ENCODE measurements at places on chromosomes 12 and 14.

DNA sequence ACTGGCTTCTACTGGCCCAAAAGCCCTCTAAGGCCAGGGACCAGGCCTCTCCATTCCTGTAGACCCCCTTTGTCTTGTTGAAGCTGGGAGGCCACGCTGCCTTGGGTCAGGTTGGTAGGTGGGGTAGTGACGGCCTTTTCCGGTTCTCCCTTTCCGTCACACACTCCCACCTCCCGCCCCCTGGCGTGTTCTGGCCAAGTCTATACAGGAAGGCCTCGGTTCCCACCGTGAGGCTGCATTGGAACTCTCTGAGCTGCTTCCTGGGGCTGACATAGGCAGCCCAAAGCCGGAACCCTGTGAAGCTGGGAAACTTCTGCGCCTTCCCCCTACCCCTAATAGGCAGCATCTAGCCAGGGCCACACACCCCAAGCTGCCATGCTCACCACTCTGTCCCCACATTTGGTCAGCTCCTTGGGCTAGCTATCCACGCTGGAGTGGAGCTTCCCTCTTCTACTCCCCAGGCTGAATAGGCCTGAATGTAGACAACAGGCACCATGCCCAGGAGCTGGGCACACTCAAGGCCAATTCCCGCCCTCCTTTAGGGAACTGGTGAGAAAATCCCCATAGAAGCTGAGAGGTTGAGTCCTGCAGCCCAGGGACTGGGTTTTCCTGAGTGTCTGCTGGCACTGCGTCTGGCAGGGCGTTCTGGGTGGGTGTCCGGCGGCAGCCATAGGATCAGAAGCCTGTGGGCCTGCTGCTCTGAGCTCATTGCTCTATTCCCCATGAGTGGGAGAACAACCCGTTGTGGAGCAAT lies 35.7 kb downstream of the RIN3 start:
- no peak for DNase-seq

DNA sequence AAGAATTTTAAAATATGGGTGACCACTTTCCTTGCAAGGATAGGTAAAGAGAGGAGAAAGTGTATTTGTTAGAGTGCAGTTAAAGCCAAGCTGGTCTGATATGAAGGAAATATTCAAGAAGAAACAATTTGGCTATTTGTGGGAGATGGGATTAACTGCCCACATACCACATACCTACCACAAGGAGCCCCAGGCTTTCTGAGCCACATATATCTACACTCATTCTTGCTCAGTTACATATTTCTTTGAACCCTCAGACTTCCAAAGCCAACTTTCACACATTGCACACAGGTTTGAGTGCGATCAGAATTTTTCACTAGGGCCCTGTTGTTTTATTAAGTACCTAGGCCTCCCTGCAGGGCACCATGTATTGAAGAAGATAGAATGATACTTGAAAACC lies 330.2 kb downstream of the ZFP36L1 start:
- no peak for DNase-seq

DNA sequence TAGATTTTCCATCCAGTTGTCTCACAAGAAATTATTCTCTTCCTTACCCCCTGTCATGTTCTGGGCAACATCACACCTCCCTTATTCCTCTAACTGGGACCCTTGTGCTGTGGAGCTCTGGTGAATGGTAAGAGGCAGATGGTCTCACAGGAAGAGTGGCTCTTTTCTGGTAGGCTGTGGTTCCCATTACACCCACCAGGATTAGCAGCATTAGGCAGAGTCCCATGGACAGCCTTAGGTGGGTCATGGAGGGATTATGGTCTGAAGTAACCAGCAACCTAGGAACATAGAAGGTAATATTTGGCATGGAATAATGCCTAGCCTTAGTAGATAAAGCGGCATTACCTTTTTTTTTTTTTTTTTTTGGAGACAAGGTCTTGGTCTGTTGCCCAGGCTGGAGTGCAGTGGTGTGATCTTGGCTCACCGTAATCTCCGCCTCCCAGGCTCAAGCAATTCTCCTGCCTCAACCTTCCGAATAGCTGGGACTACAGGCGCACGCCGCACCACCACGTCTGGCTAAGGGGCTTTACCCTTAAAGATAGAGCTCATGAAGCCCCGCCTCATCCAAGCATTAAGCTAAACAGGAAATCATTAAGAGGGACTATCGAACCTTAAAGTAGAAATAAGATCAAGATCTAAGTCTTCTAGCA lies 4.0 kb downstream of the C14orf119 start:
- DNase-seq, result peak; percentile 60

GRCh38 chr12:5033883-5034282 lies 9.8 kb upstream of the KCNA5 start:
- no peak for DNase-seq

GRCh38 chr12:55997535-55997859 lies 421 bp downstream of the SUOX start:
- DNase-seq, result no peak

DNA sequence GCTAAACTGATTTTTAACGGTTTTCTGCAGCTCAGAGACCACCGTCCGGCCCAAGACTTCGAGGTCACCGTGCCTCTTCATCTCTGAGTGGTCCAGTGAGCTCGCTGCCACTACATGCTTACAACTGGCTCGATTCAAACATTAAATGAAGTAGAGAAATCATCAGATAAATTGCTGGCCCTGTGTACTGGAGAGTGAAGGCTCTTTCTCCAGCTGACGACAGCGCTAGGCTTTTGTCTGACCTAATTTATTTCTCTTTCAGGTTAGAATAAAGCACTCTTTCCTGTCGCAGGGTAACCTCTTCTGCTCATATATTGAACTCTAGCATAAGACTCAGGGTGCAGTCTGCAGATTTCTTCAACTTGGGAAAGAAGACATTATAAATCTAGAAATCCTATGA lies 6.4 kb downstream of the BCL11B start:
- no peak for DNase-seq

GRCh38 chr12:55862286-55862685 lies 19.6 kb upstream of the MMP19 start:
- DNase-seq, result no peak

- no peak for DNase-seq
Observed at GRCh38 chr12:47094804-47095203, 15.0 kb upstream of the AMIGO2 start.

- DNase-seq, result no peak
Observed at GRCh38 chr12:124856132-124856841, 7.4 kb downstream of the SCARB1 start.

- DNase-seq, result no peak
Observed at GRCh38 chr14:103427485-103428443, 42.5 kb downstream of the MARK3 start.

- no peak for DNase-seq
Observed at GRCh38 chr12:124555168-124556073, 12.0 kb downstream of the NCOR2 start.

GRCh38 chr12:61385771-61386170 lies 874.4 kb upstream of the USP15 start:
- no peak for DNase-seq

DNA sequence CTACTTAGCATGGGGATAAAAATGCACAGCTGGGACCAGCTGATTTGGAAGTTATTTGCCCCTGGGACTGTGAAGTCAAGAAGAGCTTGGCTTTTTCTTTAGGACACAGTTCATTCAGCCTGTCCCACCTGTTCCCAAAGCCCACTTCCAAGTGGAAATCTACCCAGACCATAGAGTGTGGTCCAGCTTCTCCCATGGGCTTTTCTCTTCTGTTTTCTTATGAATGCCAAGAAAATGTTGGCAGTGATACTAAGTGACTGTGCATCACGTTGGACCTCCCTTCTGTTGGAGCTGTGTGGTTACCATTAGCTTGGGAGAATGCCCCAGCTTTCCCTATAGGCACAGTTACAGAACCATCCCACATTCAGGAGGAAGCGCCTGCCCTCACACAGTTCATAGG lies 89.4 kb downstream of the NT5DC3 start:
- no peak for DNase-seq

- DNase-seq, result no peak
Observed at GRCh38 chr12:52949413-52950331, 754 bp downstream of the KRT18 start.

GRCh38 chr14:103393676-103394626 lies 8.7 kb downstream of the MARK3 start:
- no peak for DNase-seq

DNA sequence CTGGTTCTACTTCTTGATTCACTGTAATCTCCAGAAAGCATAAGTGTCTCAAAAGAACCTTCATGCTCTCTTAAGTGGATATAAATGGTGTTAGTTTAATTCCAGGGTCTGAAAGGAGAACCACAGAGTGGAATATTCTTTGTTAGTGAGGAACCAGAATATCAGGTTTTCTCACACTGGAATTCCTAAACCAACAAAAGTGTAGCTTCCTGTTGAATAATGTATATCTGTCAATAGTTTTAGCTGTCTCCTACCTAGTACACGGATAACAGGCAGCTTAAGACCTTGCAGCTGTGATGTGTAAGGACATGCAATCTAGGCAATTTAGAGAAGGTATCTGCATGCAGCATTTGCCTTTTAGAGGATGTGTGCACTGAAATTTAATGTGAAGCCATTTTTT lies 24.0 kb downstream of the LRIG3 start:
- DNase-seq, result no peak

DNA sequence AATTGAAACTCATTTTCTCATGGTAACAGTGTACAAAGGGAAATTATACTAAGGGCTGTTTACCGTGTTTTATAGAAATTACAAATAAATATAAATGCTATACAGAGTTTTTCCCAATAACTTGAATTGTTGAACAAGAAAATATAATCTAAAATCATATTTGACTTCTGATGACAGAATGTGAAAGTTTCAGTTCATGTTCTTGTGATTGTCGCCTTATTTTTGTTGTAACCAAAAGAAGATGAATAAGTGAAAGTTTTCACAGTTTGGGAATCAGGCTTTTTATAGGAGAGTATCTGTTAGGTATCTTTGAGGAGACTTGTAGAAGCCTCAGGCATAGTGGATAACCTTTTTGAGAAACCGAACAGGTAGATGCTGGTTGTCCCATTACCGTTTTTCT lies 28.1 kb downstream of the ANO6 start:
- DNase-seq, result no peak

DNA sequence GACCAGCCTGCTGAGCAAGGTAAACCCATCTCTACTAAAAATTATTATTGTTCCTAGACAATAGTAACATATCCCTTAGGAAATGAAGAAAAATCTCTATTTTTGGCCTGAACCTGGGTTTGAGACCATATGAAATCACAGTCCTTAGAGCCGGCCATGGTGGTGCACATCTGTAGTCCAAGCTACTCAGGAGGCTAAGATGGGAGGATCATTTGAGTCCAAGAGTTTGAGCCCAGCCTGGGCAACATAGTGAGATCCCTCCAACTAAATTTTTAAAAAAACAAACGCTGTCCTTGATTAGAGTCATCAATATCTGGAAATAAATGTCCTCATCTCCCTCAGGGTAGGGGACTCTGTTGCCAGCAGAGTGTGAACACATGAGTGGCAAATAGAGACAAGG lies 34.6 kb downstream of the RPS29 start:
- no peak for DNase-seq

DNA sequence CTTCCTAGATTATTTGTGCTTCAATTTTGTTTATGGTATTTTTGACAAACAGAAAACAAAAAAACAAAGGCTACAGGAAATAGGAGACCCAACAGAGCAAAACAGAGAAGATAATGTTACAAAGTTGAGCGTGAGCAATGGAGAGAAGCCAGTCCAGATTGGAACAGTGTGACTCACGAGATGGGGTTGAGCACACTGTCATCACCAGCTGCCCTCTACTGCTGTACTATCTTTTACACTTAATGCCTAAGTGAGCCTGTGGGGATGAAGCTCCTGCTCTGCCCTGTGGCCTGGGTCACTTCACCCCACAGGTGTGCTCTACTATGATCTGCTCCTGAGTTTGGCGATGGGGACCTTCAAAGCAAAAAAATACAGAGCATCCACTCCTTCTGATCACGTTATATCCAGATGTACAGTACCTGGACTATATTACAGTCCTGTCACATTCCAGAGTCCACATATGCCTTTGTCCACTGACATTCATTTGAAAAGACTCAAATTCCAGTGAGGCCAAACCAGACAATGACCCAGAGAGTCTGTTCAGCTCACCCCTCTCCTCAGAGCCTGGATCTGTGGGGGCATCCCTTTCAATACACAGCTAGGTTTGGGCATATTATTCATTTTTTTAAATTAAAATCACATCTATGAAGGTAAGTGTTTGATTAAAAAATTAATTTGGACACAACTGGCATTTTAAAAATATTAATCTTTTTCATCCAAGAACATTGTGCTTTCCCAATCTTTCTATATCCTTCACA lies 4.4 kb downstream of the IPO8 start:
- DNase-seq, result no peak

- no peak for DNase-seq
Observed at GRCh38 chr12:129676411-129676810, 227.4 kb downstream of the TMEM132D start.

DNA sequence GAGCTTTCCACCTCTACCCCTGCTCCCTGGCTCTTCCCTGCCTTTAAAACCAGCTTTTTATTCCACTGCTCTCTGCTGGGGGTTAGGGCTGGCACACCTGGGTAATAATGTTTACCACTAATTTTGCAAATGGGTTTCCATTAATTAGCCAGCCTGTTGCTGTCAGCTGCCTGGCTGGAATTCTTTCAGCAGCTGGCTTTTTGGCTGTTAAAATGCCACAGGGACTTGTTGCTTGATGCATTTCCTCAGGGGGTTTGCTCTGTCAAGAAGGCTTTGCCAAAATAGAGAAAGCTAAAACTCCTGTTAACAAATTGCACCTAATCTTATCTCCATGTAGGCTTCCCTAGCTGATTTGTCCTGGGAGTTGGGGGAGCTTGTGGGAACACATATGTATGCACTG lies 51.8 kb upstream of the PSMC1 start:
- DNase-seq, result no peak

DNA sequence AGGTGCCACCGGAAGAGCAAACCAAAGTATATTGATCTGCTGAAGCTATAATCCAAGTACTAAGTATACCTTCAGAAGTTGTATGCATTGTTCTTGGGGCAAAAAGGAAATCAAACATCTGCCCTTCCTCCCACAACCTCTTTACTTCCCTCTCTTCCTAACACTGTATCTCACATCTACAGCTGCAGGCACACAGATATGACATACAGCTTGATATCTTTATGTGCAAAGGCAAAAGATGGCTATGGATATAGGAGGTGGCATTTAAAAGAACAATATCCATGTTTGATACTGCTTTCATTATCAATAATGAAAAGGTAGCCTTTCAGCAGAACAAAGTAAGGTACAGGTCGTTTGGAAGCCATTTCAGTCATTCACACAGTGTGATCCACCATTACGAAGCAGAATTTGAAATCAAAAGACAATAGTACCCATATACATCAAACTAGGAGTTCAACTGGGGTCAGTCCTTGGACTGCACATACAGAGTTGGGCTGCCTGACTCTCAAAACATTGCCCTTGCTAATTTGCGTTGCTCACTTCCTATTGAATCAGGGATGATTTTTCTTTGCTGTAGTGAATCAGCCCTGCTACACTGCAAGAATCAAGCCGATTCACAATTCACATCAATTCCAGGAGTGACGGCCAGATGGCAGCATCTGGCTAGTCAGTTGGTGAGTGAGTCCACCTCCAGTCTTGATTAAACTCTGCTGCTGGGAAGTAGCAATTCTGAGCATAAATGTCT lies 8.9 kb downstream of the ANG start:
- no peak for DNase-seq
